Upper lobe of left lung (tissue), 6 donors: ENCODE measurements at places on chromosomes 6 and 20. TPM values are rescaled to one million over a fixed set of nuclear protein-coding genes. Genes with fewer than 3 reads are reported as not detected.

Gene SIRPB1
- total RNA-seq: 16.2 TPM

DNA sequence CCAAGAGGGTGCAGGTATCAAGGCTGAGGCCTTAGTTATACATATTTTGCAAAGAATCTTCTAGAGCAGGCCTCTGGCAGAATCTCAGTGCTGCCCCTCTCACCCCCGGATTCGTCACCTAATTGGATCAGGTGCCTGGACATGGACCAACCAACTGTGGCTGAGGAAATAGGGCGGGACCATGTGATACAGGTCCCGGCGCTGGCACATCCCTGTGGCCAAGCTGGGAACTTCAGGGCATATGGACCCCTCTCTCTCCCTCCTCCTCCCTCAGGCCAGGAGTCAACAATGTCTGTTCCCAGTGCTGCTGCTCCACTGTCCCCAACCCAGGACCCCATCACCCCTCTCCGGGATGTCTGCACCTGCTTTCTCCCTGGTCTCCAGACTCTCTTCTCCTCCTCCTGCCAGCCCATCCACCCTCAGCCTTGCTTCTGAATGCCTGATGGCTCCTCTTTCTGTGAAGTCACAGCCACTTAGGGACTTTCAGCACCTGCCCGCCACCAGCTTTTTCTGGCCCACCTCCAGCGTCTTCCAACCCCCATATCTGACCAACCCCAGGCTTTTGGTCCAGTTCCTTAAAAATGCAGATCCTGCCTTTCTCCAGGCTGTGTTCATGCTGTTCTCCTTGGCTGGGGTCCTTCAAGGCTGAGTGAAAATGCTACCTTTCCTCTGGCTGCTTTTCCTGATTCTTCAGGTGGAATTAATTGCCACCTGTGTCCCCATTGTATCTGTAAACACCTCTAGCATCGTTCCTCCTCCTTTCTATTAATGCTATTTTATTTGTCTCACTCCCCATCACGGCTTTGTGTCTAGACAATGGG, 19.0 kb upstream of the MLN start:
- DNase-seq: no peak

GRCh38 chr20:59575653-59576052, 28.7 kb upstream of the PHACTR3 start:
- no peak for DNase-seq

GRCh38 chr20:53757472-53757913, 163.9 kb upstream of the ZNF217 start:
- no peak for DNase-seq

DNA sequence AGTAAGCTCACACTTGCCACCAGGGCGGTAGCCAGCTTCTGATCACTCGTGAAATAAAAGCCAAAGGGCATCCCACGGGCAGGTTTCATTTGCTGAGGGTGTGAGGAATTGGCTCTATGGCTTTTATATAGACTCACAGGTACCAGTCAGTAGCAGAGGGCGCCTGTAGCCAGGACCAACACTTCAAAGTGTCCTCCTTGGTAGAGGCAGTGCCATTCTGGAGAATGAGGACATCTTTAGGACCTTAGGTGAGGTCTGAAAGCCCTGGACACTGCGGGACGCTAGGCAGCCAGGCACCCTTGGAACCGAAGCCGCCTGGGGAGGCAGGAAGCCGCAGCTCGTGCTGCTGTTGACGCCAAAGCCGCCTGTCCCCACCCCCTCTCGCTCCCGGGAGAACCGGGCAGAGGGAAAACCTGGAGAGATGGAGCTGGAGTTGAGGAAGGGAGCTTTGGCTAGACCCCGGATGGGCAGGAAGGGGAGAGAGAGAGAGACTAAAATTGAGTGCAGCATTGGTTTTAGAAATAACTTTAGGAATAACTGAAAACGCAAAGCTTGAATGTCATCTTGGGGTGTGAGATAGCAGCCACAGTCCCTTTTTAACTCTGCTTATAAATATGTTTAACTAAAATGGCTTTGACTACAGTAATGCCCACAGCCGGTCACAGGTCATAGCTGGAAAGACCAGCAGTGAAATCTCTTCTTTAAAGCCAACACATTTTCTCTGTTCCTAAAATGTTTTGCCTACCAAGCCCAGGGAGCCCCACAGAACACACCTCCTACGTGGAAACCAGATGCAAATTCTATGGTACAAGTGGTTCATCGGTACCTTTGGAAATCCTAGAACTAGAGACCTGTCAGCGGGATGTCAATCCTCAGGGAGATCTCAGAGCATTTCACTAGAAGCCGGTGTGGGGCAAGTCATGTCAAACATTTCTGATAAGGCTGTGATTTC, 128.5 kb upstream of the CDYL start:
- peak; percentile 77 for DNase-seq

DNA sequence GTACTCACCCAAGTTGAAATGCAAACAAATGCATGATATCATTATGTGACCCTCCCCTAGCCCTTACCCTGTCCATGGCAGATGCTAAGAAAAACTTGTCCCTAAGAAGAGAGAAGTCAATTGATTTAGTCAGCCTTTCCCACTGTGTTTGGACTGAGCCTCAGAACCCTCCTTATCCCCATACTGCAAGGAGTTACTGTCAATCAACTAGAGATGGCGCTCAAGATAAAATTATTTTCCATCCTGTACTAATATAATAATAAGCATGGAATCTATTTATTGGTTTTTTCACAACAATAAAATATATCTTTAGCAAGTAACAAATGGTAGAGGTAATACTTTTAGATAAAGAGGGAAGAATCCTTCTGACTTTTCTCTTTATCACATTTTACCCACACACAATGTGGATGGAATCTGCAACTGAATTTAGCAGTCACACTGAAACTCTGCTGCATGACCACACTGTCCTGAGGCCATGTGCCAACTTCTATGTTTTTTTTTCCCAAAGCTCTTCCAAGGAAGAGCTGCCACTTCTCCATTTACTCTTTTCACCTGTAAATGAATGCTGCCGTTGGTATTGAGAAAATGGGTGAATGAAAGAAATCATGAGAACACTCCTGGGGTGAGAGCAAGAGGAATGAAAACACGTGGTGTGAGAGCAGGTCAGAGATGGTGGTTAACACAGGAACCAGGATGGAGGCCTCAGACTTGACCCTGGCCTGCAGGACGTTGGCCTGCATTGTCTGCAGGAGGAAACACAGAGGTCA, 10.5 kb downstream of the NT5E start:
- DNase-seq: no peak

DNA sequence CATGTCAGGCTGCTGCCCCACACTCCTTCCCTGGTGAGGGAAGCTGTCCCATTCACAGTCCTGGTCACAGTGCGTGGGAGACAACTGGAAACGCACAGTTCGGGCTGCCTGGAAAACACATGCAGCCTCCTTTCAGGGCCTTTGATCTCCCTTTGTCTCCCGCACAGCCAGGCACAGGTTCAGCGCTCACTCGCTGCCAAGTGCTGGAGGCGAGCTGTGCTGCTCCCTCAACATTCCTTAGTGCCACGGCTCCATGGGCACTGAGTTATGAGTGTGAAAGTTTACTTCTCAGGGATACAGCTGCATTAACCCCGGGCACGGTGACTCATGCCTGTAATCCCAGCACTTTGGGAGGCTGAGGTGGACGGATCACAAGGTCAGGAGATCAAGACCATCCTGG, 9.1 kb downstream of the YTHDF1 start:
- no peak for DNase-seq

GRCh38 chr6:107714104-107714503, 110.0 kb downstream of the SCML4 start:
- DNase-seq: no peak
